ENCODE measurements at places on chromosomes 7 and 10.

DNA sequence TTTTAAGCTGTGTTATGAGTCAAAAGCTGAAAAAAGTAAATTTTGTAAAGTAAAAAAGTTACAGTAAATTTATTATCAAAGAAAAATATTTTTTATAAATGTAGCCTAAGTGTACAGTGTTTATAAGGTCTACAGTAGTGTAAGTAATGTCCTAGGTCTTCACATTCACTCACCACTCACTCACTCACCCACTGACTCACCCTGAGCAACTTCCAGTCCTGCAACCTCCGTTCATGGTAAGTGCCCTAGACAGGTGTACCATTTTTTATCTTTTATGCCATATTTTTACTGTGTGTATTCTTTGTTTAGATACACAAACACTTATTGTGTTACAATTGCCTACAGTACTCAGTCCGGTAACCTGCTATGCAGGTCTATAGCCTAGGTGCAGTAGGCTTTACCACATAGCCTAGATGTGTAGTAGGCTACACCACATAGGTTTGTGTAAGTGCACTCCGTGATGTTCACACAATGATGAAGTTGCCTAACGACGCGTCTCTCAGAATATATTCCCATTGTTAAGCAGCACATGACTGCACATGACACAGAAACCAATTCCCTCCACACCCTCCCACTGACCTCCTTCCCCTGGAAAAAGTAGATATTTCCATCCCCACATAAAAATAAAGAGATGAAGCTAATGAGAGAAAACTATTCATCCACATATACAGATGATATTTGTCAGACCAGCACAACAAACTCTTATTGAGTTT, 44.8 kb upstream of the FGL2 start:
- no peak for DNase-seq

DNA sequence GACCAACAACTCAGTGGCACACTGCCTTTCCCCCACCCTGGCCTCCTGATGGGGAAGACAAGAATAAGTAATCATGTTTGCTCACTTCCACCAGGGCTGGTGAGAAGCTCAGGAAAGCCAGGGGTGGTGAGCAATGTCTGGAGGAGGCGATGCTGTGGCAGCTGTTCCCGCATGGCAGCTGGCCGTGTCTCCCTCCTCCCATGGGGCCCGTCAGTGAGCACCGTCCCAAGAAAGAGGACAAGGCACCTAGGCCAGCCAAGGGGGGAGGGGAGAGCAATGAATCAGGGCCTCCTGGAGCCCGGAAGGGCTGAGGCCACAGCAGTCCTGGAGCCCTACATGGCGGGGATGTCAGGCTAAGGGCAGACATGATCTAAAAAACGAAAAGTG, 69.2 kb upstream of the INSIG1 start:
- DNase-seq, result no peak

DNA sequence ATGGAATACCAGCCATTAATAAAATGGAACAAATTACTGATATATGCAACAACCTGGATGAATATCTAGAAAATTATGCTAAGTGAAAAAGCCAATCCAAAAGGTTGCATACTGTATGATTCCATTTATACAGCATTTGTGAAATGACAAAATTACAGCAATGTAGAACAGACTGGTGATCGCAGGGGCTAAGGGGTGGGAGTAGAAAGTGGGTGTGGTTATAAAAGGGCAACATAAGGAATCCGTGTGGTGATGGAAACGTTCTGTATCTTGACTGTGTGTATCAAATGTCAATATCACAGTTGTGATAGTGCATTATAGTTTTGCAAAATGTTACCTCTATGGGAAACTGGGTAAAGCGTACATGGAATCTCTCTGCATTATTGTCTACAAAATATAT, 15.0 kb downstream of the CEP41 start:
- no peak for DNase-seq

DNA sequence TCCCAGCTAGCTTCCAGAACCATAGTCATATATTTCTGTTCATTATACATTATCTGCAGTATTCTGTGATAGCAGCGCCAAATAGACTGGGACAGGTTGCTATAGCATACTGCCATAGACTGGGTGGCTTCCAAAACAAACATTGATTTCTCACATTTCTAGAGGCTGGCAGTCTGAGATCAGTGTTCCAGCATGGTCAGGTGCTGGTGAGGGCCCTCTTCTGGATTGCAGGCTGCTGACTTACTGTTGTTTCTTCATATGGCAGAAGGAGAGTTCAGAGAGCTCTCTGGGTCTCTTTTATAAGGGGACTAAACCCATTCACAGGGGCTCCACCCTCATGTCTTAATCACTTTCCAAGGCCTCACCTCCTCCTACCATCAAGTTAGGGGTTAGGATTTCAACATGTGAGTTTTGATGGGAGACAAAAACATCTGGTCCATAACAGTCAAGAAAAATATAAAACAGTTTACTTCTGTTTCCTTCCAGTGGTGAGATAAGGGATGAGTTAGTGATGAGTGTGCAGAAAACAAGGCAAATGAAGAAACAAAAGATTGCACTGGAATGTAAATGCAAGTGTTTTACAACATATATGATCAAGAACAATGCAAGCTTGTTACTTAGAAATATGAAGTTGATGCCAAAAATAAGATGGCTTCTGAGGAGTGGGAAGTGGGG, 399.0 kb upstream of the C7orf33 start:
- DNase-seq, result no peak

DNA sequence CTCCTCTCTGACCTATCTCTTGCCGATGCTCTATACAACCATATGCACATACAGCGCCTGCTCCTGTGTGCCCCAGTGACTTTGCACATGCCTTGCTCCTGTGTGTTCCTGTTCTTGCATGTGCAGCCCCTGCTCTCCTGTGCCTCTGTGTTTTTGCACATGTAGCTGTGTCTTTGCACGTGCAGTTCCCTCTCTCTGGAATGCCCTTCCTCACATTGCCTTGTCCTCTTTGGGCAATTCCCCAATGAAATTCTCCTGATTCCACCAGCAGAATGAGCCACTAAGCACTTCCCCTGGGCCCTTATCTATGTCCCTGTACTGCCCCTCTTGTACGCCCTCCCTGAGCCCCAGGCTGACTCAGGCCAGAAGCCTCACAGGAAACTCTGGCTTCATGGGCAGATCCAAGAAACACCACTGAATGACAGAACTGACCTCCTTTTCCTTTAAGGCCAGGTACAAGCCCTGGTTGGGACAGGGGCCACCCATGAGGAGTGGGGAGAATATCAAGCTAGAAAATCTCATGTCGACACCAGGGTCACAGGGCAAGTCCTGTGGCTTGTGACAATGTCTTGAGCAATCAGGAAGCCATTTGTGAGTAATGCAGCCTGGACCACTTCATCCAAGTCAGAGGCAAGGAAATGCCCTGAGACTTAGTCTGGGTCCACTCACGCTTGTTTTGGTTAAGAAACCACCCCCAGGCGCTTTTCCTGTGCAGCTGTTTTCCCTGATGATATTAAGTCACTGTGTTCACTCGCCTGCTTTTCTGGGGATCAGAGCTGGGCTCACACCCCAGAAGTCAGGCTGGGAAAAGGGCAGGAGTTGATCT, 1.9 kb upstream of the ARHGAP22 start:
- peak; percentile 92 for DNase-seq

DNA sequence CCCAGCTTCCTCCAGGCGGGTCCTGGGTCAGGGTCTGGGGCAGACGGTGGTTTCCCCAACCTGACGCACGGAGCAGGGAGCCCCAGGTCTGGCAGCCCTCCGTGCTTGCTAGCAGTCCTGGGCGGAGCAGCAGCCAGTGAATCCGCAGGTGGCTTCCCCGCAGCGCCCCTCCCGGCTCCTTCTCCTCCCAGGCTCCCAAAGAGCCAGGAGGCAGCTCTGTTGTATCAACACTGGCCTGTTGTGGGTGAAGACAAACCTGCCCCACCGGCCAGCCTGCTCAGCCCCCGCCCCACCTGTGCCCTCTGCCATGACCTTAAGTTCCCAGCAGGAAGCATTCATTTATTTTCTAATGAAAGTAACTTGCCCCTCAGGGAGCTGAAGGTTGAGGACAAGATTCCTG, 24.0 kb upstream of the TMEM213 start:
- no peak for DNase-seq

DNA sequence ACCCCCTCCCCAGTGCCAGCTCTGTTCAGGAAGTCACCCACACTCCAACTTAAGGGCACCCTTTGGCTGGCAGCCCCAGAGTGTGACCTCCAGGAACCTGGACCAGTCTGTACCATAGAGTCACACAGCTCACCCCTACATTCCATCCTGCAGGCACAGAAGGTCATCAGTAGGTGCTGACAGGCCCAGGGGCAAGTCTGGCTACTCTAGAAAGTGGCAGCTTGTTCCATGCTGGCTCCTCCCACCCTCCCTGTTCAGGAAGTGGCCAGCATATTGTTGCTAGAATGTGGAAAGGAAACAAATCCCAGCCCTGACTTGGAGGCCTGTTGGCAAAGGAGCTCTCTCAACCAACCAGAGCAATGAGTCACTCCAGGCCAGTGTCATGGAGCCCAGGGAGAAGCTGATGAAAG, 3.2 kb upstream of the NCOA4 start:
- peak; percentile 84 for DNase-seq

- no peak for DNase-seq
Measured at GRCh38 chr10:21352886-21353285, 172.6 kb downstream of the SKIDA1 start.

GRCh38 chr10:80685355-80685754, 147.7 kb downstream of the SH2D4B start:
- DNase-seq, result no peak

DNA sequence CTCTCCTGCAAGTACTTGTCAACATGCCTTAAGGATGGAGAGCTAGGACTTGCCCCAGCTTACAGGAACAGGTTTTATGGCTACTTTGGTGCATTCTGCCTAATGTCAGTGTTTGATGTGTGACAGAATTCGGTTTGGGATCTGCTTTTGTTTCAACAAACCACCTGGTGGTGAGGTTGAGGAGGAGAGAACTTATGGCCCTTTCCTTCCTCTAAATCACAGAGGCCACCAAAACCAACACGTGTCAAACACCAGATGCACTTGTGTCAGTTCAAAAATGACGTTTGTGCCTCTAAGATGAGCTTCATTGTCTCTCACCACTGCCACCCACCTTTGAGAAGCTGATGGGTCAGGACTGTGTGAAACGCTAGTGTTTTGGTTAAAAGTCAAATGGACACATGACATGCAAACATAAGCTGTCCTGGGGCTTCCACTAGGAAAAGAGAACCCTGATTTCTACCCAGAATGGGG, 83.9 kb downstream of the OSBPL3 start:
- no peak for DNase-seq

- DNase-seq, result peak; percentile 51
Measured at GRCh38 chr7:94396596-94396995, 1.9 kb downstream of the COL1A2 start.

- no peak for DNase-seq
Measured at GRCh38 chr10:111186358-111186757, 109.5 kb downstream of the ADRA2A start.

DNA sequence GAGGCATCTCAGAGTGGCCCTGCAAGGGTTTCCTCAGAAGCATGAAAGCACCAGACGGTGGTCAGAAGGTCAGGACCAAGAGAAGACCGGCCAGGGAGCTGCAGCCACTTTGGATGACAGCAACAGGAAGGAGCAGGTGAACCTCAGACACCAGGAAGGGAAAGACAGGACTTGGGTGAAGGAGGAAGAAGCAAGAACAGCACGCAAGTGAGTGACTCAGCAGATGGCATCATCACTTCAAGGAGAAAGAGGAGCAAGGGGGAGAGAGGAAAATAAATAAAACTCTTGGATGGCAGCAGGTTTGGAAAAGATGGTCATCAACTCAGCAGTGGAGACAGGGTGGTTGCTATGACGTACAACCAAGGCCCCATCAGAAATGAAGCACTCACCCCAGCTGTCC, 31.6 kb downstream of the NCAPG2 start:
- DNase-seq, result no peak

GRCh38 chr10:29370097-29371092, 81.5 kb downstream of the LYZL1 start:
- DNase-seq, result no peak

GRCh38 chr10:3172081-3172445, 519 bp downstream of the PITRM1 start:
- DNase-seq, result peak; percentile 84

DNA sequence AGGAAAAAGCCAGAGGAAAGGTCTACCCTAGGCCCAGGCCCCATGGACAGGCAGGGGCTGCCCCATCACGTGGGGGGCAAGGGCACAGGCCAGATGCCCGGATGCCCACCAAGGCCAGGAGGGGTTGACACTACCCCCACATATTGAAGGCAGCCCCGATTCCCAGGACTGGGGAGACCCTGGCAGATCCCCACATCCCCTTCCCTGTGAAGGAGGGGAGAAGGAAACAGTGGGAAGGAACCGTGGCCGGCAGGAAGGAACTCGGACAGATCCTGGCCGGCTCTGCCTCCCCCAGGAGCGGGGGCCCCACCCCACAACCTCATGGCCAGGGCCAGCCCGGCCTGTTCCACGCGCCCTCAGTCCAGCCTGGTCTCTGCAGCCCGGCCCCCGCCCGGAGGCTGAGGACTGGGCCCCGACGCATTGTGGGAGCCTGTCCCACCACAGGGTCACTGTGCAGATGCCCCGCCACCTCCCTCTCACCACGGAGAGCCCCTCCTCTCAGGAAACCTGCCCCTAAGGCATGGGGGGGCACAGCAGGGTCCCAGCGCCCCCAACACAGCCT, 41.3 kb downstream of the PAPOLB start:
- no peak for DNase-seq

DNA sequence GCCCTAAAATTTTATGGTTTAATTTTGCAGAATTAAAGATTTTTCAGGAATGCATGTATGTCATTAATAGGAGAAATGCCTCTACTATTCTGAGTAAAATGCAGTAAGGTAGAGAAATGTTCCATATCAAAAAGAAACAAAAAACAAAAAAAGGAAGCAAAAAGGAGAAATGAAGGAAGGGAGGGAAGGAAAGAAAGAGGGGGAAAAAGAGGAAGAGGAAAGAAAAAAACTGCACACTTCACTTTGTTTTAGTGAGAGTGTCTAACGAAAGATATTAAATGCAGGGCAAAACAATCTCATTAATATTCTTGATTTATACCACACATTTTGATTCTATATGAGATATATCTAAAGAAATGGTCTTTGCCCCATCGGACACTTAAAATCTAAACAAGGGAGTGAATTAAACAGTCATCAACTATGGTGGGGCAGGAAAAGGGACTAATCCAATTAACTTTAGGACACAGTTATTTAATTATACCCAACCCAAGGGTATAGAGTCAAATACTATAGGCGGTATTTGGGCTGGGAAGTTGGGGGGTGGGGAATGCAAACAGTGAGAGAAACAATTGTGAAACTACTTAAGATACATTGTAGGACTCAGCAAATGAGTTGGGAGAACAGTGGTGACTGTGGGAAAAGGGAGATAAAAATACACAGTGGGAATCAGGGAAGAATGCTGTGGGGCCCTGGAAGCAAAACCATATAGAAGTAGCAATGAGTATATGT, 27.0 kb downstream of the IMMP2L start:
- DNase-seq, result no peak

DNA sequence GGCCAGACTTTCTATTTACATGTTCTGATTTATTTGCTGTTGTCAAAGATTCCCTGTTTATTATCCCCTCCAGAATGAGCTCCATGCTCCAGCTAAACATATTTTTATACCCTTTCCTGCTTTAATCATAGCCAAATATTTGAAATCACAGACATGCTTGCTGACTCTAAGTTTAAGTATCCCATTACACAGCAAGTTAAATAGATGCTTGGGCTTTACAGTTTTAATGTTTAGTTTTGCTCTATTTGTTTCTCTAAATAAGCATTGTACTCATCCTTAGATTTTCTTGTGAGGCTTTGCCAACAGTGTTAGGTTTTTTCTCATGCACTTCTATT, 196.8 kb downstream of the TAX1BP1 start:
- DNase-seq, result no peak

- no peak for DNase-seq
Measured at GRCh38 chr10:28905371-28905770, 228.1 kb downstream of the BAMBI start.

All from astrocyte of the spinal cord (primary cell).